ENCODE measurements at places on chromosomes 4 and X.

- DNase-seq, result no peak
Observed at GRCh38 chrX:24253469-24253868, 60.4 kb downstream of the SUPT20HL2 start.

DNA sequence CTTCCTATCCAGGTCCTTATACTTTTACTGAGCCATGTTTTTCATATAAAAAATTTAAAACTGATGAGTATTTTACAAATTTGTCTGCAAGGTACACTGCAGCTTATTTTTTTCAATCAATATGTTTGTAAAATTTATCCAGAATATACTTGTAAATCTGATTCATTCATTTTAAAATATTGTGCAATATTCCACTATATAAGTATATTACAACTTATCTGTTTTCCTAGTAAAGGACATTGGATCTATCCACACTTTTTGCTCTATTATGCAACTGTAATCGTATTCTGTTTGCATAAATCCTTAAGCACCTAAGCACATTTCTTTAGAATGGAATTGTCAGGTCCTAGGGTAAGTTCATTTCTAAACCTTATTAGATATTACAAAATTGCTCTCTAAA, 49.5 kb downstream of the TBC1D9 start:
- DNase-seq, result no peak

GRCh38 chr4:32658019-32658418, 1937.8 kb downstream of the PCDH7 start:
- DNase-seq, result no peak

GRCh38 chr4:25330905-25331808, 18.6 kb downstream of the ZCCHC4 start:
- peak; percentile 26 for DNase-seq

- DNase-seq, result no peak
Observed at GRCh38 chr4:152010710-152011079, 249.9 kb upstream of the GATB start.

DNA sequence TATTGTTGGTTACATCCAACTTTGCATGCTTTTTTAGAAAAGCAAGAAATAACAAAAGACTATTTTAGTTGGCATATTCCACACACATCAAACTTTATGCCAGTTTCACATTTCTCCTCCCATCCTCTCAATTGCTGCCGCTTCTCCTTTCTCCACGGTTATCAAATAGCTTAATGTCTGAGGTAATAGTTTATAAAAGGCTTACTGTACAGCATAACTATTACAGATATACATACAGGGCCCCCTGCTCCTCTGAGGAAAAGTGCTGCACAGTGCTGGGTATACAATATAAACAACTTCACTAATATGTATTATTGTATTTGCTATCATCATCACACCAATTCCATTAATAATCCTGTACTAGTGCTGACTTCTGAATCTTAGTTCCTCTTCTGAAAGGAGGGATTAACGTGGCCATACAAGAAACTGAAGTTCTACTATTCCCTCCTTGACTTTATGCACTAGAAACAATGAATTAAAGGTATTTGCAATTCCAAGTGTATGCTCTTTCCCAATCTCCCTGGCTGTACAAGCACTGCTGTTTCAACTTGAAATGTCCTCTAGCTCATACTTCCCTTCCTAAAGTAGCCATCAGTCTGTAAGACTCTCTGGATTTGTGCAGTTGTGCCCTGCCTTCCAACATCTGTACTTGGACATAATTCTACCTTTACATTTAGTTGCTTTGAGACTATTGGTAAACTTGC, 2.5 kb downstream of the CCNI start:
- DNase-seq, result no peak

GRCh38 chr4:13108096-13108495, 376.0 kb downstream of the RAB28 start:
- DNase-seq, result no peak

- DNase-seq, result no peak
Observed at GRCh38 chr4:62711575-62711974, 1511.4 kb downstream of the ADGRL3 start.

DNA sequence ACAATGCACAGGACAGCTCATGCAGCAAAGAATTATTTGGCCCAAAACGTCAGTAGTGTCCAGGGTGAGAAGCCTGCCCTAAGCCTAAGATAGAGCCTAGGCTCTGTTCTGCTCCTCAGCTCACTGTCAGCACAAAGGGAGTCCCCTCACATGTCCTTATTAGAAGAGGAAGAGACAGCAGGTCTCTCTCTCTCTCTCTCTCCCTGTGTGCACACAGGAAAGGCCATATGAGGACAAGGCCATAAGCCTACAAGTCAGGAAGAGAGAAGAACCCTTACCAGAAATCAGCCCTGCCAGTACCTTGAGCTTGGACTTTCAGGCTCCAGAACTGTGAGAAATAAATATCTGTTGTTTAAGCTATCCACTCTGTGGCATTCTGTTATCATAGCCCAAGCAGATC, 20.4 kb downstream of the FAM184B start:
- no peak for DNase-seq

GRCh38 chr4:85448906-85449890, 25.8 kb upstream of the ARHGAP24 start:
- no peak for DNase-seq

GRCh38 chr4:40630335-40631021, 814 bp upstream of the RBM47 start:
- no peak for DNase-seq

GRCh38 chr4:90904021-90904420, 776.8 kb downstream of the CCSER1 start:
- no peak for DNase-seq

- DNase-seq, result no peak
Observed at GRCh38 chrX:149493567-149494562, 11.2 kb downstream of the IDS start.

GRCh38 chr4:88264336-88264735, 20.0 kb downstream of the PPM1K start:
- DNase-seq, result no peak

DNA sequence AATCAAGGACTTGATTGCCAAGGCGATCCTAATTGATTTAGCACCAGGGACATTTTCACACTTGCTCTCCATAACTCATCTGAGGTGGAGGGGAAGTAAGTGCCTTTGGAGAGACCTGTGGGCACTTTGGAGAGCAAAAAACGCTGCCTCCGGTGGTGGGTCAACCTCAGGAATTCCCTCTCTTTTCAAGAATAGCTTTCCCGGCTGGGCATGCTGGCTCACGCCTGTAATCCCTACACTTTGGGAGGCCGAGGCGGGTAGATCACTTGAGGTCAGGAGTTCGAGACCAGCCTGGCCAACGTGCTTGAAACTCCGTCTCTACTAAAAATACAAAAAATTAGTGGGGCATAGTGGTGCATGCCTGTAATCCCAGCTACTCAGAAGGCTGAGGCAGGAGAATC, 49.2 kb downstream of the PRPS1 start:
- DNase-seq, result no peak

DNA sequence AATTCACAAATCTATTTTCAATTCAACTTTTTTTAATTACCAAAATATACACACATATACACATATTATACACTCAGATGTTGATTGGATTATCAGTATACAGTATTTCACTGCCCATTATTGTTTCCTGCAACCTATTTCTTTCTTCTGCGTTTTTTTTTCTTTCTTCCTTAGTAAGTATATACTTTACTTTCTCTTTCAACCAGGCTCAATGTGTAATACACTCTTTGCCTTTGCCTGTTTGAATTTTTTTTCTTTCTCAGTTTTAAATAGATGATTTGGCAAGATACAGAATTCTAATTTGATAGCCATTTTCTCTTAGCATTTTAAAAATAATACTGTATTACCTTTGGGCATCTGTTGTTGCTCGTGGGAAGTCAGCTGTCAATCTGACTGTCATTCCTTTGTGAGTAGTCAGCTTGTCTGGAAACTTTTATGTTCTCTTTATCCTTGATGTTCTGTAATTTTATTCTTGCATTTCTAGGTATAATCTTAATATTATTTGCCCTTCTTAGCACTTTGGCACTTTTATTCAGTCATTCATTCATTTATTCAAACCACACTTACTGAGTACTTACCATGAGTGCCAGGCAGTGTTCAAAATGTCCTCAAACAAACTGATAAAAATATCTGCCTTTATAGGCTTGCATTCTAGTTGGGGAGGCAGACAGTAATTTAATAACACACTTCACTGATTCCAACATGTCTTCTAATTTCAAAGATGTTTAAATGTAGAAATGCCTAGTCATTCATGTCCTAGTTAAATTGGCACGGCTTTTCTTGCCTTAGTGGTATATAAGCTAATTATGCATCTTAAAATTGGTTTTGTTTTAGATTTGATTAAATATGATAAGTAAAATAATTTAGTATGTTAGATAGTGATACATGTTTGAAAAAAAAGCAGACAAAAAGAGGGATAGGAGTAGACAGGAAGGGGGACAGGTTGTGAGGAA, 3.7 kb downstream of the USP38 start:
- DNase-seq, result no peak

DNA sequence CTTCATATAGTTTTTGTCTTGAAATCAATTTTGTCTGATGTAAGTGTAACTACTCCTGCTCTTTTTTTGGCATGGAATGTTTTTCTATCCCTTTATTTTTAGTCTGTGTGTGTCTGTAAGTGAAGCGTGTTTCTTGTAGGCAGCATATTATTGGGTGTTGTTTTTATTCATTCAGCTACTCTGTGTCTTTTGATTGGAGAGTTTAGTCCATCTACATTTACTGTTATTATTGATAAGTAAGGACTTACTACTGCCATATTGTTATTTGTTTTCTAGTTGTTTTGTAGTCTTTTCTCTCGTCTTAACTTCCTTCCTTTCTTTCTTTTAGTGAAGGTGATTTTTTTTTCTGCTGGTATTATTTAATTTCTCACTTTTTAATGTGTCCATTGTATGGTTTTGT, 30.5 kb upstream of the TMLHE start:
- DNase-seq, result no peak

GRCh38 chr4:123696687-123697086, 300.1 kb downstream of the SPRY1 start:
- no peak for DNase-seq

- DNase-seq, result no peak
Observed at GRCh38 chrX:111731351-111731750, 50.4 kb downstream of the ALG13 start.

- DNase-seq, result no peak
Observed at GRCh38 chrX:151228935-151229334, 52.6 kb downstream of the GPR50 start.

- DNase-seq, result no peak
Observed at GRCh38 chrX:134714633-134715110, 56.4 kb upstream of the PLAC1 start.

GRCh38 chr4:183096276-183096965, 2.6 kb upstream of the WWC2 start:
- no peak for DNase-seq

GRCh38 chrX:136829413-136829812, 48.7 kb upstream of the ARHGEF6 start:
- DNase-seq, result no peak

GRCh38 chr4:124803641-124804040, 91.1 kb upstream of the ANKRD50 start:
- no peak for DNase-seq

DNA sequence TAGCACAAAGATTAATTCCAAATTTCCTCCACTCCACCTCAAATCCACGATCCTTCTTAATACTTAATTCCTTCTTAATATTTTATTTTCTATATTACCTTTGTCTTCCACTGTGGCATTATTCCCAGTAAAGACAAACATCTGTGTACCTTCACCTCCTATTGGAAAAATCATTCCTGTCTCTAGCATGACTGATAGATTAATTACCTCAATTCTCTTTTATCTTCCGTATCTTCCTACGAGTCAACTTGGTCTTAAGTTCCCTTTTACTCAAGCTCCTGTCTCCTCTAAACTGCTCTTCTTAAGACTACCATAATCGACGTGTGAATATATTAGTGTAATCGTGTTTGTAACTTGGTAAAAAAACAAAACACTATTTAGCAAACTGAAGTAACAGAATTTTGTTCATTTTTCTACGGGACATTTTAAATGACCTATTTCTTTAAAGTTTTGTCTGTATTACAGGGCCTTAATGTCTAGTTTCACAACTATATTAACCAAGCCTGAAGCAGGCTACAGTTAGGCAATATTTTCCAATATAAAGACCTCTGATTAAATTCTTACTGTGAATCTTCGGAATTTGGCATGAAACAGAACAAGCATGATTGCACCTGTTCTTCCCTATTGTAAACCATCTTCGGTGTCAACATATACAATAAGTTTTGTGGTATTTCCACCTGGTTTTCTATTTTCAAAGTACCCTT, 1.1 kb upstream of the USP38 start:
- DNase-seq, result no peak

- DNase-seq, result no peak
Observed at GRCh38 chr4:147831551-147832171, 99.8 kb downstream of the ARHGAP10 start.

- DNase-seq, result no peak
Observed at GRCh38 chr4:76622126-76622525, 187.1 kb downstream of the SHROOM3 start.

DNA sequence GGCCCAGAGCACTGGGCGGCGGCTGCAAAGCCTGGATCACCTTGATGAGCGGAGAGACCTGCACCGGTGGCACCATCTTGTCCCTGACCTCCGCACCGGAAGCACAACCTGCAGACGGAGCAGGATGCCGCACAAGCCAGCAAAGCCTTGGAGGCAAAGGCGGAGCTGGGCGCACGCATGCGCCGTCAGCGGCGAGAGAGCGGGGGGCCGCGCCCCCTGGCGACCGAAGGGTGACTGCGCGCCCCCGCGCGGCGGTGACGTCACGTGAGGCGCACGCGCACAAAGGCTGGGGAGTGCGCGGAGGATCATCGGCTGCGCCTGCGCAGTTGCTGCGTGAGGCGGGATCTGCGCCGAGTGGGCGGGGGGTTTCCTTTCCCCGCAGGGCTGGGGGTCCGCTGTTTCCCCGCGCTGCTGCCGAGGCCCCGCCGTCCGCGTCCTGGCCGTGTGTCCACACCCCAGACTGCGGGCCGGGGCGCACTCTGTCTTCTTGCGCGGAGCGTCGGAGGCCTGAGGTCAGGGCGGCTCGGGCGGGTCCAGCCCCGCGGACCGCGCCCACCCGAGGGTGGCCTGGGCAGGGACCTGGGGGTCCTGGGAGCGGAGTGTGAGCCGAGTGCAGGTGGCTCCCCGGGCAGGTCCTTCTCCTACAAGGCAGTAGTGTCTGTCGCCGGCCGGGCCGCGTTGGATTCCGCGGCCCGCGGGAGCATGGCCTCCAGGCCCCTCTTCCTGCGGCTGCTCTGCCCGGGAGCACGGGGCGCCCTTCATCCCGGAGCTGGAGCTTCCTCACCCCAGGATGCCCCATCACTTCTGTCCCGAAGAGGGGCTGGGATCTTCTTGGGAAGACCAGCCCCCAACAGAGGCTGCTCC, at the start of the genes ATP5ME and MYL5:
ATP5ME (minus strand) TSS at position 105 of the 864 bp plus-strand sequence; CDS start at position 76, 29 bp downstream.
MYL5 (plus strand) TSS at position 371 of the 864 bp plus-strand sequence. CDS start 3,485 bp downstream, outside the sequence.
- DNase-seq, result peak; percentile 98

DNA sequence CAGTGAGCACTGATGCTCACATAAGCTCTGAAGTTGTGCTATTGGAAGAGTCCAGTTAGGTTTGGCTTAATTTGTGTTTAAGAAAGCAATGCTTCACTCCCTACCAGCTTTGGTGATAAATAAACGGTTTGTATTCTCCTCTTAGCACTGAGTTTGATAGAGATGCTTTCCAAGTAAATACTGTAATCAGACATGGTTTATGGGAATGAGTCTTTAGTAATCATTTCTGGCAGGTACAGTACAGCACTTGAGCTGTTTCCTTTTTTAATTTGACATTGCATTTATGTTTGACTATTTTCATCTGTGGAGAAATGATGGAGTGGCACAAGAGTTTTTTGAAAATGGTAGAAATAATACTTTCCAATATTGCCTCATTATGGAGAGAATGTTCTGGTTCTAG, 455.3 kb downstream of the ACTRT1 start:
- no peak for DNase-seq

- no peak for DNase-seq
Observed at GRCh38 chr4:40995850-40996249, 218.5 kb downstream of the APBB2 start.

All from CD4-positive, CD25-positive, alpha-beta regulatory T cell (primary cell).